GM03348 (cell line): ENCODE measurements at places on chromosomes 7 and 10.

GRCh38 chr10:96047004-96047649 lies 3.7 kb downstream of the CCNJ start:
- DNase-seq = no peak

DNA sequence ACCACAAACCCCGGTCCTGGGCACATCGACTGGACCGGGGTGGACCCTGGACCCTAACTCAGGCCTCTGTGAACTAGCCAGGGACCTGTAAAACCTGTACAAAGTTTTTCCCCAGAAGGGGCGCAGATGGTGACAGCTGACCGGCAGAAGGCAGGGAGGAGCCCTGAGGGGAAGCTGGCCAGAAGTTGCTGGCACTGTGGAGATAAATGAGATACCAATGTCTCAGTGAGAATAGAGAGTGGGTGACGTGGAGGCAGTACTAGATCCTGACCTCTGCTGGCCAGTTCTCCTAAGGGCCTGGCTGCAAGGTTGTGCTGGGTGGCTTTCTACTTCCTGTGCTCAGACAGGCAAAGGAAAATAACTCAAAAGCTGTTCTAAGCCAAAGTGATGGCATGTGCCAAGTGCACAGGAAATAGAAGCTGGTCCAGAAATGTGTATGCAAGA lies 10.6 kb upstream of the TSPAN14 start:
- peak; percentile 44 for DNase-seq

GRCh38 chr10:76382381-76382851 lies 951.0 kb downstream of the LRMDA start:
- peak; percentile 79 for DNase-seq

DNA sequence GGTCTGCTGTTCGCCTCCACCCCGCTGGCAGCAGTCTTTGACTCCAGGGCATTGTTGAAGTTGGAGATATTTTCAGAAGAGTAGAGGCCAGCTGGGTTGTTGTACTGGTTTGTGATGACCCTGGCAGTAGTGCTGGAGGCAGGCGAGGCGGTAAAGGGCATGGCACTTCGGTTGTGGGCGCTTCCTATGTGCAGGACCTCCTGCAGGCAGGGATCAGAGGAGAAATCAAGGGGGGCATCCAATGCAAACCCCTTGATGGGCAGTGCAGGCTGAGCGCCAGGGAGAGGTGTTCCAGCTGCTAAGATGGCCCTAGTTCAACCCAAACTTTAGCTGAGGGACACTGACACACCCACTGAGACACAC lies 27.0 kb downstream of the PDLIM1 start:
- DNase-seq = no peak

- no peak for DNase-seq
Measured at GRCh38 chr7:110569486-110570205, 521.3 kb upstream of the LRRN3 start.

GRCh38 chr7:149561072-149561471 lies 63.5 kb upstream of the ZNF746 start:
- peak; percentile 45 for DNase-seq

DNA sequence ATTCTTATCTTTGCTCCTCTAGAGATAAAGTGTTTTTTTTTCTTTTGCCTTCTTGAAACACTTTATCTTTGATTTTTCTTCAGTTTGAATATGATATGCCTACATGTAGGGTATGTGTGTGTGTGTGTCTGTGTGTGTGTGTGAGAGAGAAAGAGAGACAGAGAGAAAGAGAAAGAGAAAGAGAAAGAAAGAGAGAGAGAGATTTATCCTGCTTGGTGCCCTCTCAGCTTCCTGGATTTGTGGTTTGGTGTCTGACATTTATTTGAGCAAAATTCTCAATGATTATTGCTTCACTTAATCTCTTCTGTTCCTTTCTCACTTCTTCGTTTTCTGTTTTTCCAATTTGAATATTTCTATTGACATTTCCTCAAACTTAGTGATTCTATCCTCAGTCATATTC lies 60.3 kb downstream of the RAB18 start:
- DNase-seq = no peak

DNA sequence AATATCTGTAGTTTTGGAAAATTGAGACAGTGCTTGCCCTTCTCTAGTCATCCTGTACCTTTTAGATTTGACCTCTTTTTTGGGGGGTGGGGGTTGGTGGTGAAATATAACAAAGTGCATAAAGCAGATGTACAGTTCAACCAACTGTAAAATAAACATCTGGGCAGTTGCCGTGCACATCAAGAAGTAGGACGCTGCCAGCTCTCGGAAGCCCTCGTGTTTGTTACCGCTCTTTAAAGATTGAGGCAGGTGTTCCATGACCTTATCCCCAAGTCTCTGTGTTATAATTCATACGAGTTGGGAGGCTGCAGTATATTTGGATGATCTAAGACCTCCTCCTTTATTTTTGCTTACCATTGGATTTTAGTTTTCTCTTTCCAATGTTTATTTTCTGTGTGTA lies 55.1 kb downstream of the SDK1 start:
- DNase-seq = no peak

GRCh38 chr7:875051-875450 lies 1.3 kb upstream of the GET4 start:
- no peak for DNase-seq

GRCh38 chr10:71893920-71894319 lies 42.9 kb upstream of the PSAP start:
- DNase-seq = no peak

GRCh38 chr7:66146701-66147100 lies 32.1 kb downstream of the CRCP start:
- peak; percentile 63 for DNase-seq

GRCh38 chr10:131815266-131816156 lies 85.3 kb upstream of the PPP2R2D start:
- no peak for DNase-seq

- DNase-seq = no peak
Measured at GRCh38 chr10:128242641-128243040, 116.4 kb upstream of the MKI67 start.

DNA sequence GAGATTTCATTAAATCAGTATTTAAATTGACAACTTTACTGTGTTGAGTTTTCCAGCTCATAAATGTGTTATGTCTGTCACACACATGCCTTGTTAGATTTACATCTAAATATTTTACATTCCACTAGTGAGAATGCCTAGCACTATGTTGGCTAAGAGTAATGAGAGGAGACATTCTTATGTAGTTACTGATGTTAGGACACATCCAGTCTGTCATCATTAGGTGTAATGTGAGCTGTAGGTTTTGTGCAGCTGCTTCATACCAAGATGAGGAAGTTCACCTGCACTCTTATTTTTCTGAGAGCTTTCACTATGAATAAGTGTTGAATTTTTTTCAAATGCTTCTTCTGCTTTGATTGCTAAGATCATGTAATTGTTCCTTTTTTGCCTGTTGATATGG lies 218.0 kb upstream of the IGFBP3 start:
- peak; percentile 68 for DNase-seq

- DNase-seq = peak; percentile 65
Measured at GRCh38 chr7:47143339-47143738, 438.6 kb downstream of the TNS3 start.

- no peak for DNase-seq
Measured at GRCh38 chr10:117631276-117632145, 89.0 kb downstream of the EMX2 start.

GRCh38 chr7:116583653-116584052 lies 58.8 kb downstream of the CAV1 start:
- no peak for DNase-seq

- no peak for DNase-seq
Measured at GRCh38 chr10:46995234-46995633, 84.0 kb downstream of the PTPN20 start.

DNA sequence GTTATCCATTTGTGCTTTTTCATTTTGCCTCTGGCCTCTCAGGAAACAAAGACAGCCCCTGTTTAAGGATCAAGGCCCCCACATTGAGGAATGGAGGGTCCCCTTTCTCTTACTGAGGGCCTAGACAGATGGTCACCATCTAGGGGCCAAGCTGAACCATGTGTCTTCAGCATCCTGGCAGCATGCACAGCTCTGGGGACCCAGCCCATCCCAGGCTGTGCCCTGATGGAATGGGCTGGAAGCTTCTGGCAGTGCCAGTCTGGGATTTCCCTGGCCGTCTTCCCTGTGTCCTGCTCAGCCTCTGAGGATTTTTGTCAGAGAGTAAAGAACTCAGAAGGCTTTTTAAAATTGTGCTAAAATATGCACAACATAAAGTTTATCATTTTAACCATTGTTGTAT lies 116.8 kb downstream of the ITIH5 start:
- DNase-seq = no peak

DNA sequence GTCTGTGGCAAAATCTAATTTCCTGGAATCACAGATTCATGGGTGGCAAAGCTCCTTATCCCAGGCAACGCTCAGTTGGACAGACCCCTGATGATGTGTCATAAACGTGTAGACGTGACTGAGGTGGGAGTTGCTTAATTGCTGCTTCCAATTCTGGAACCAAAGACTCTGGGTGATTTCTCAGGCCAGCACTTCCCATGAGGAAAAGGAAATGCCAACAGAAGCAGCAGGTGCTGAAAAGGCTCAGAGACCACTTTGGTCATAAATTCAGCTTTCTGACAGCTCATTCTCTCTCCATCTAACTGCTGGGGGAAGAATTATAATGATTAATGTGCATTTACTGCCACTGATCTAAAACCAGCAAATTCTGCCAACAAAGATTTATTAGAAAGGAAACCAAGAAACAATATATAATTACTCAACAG lies 88.7 kb downstream of the OSBPL3 start:
- no peak for DNase-seq
